ENCODE measurements at places on chromosomes 6 and 20.

DNA sequence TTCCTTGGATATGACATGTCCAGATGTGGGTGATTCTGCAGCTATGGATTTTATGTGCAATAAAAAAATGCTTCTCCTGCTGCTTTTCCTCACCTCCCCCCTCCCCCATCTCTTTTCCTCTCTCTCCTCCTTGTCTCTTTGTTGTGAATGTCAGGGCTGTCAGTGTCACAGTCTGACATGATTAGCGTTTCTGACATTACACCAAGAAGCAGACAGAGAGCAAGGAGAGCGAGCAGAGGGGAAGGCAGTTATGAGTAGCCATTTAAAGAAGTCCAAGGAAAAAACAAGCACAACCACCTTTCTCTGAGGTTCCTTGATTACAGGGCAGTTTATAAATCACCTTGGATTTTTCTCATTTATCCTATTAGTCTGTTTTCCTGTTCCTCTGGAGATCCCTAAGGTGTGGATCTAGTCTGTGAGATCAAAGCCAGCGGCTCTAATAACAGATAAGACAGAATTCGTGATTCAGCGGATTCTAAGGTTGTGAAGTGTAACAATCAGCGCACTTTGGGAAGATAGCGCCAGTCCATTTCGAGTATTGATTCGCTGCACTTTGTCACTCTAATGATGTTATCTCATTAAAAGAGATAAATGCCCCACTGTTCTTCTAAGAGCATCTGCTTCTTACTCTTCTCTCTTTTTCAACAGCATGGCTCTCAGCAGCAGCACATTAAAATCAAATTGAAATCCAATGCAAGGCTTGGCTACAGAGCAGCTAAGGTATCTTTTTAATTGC is 101.4 kb downstream of the BACH2 start:
- no peak for DNase-seq

- DNase-seq: no peak
Observed at GRCh38 chr6:106422534-106422933, 62.0 kb downstream of the CRYBG1 start.

DNA sequence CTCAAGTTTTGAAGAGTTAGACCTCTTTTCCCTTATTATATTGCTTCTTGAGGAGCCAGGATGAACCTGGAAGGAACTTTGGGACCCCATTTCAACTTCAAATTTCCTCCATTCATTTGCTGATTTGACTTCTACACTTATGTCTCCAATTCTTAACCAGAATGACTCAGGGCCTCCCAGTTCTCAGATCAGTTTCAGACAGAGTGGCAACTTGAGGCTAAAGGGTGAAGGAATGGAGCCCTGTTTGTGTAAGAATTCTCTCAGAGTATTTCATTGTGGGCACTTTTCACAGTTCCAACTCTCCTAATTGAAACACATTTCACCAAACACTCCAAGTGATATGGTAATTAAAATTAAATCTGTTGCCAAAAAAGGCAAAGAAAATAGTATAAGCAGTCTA is 109.0 kb upstream of the FLRT3 start:
- no peak for DNase-seq

DNA sequence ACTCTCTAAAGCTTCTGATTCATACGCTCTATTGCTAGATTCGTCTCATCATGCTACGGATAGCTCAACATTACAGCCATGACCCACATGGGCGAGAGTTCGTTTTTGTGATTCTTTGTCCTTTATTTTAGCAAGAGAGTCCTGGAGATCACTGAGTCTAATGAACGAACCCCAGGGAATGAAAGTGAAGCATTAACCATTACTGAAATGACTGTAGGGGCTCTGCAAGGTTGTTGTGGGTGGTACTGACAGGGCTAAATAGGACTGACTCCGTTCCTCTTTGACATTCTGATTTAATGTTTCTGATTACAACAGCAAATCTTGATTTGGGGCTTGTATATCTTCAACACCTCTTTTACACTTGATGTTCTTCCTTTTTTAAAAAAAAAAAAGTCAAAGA is 13.7 kb upstream of the RTF2 start:
- no peak for DNase-seq

DNA sequence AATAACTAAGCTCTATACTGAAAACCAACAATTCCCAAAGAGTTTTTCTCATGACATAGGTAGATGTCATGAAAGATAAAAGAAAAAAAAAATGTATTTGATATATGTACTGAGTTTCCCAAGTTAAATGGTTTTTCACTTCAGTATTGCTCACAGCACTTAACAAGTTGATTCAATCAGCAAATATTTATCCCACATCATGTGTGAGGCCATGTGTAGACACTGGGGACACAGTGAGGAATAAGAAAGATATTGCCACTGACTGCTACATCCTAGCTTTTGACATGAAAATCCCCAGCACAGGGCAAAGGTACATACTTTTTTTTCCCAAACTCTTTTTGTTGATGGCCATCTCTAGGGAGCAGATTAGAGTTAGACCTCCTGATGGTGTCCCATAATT is 25.3 kb downstream of the SPTLC3 start:
- DNase-seq: no peak

GRCh38 chr6:67802771-67803170 is 832.3 kb upstream of the ADGRB3 start:
- DNase-seq: no peak

- no peak for DNase-seq
Observed at GRCh38 chr20:58795181-58795922, 55.4 kb downstream of the GNAS-AS1 start.

GRCh38 chr6:90387383-90387775 is 90.7 kb upstream of the BACH2 start:
- DNase-seq: no peak

DNA sequence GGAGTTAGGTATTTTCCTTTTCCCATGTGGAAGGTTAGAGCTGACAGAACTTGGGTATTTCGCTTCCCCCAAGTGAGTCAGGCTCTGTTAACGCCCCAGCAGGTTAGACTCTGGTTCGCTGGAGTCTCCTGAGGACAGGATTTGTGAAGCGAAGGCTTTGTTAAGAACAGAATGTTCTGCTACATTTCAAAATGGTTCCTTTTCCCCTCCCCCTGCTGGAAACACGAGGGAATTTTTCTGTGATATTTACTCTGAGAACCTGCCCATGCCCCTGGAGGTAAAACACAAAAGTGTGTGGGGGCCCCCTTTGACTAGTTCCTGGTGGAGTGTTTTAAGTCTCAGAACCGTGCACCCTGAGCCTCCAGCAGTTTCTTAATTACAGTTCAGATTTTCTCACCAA is 731.4 kb upstream of the CITED2 start:
- DNase-seq: no peak

DNA sequence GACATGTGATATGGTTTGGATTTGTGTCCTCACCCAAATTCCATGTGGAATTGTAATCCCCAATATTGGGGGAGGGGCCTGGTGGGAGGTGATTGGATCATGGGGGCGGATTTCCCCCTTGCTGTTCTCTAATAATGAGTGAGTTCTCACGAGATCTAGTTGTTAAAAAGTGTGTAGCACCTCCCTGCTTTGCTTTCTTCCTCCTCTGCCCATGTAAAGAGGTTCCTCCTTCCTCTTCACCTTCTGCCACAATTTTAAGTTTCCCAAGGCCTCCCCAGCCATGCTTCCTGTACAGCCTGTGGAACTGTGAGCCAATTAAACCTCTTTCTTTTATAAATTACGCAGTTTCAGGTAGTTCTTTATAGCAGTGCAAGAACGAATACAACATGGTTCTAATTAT is 2.1 kb upstream of the ZNF451 start:
- no peak for DNase-seq

DNA sequence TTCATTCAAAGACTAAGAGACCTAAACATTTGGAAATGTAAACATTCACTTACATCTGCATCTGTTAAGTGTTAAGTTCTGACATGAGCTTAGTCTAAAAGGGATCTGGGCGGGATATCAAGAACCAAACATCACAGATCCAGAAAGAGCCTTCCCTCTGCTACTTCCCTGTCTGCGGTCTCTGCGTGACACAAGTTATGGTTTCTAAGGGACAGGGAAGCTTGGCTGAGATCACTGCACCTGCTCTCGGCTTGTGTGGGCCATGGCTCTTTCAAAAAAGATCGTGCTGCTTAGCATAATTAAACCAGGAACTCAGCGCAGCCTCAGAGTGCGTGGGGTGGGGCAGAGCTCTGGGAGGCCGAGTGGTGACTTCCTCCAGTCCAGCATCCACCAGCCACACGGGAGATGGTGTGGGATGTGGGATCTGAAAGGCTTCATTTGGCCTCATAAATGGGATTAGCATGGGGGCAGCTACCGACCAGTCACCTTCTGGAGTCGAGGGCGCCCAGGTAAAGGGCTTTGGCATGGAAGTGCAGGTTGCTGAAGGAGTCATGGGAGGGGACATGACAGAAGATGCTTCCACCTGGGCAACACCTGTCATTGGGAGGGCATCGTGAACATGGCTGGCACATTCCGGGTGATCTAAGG is 16.7 kb upstream of the RAMACL start:
- DNase-seq: no peak

DNA sequence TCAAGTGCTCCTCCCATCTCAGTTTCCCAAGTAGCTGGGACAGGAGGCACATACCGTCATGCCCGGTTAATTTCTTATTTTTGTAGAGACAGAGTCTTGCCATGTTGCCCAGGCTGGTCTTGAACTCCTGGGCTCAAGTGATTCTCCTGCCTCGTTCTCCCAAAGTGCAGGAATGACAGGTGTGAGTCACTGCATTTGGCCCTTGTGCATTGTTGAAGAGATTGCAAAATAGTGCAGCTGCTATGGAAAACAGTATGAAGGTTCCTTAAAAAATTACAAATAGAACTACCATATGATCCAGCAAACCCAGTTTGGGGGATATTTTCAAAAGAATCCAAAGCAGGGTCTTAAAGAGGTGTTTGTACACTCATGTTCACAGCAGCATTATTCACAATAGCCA is 69.1 kb downstream of the GJA10 start:
- no peak for DNase-seq

GRCh38 chr6:63740709-63741108 is 105.1 kb downstream of the PHF3 start:
- DNase-seq: no peak
